Foreskin keratinocyte (primary cell): ENCODE measurements at places on chromosomes 5 and 9. TPM values are rescaled to one million over a fixed set of nuclear protein-coding genes. Genes with fewer than 3 reads are reported as not detected.

The DDX4 gene
- polyA plus RNA-seq: not detected in 2 replicates

The PAEP gene
- not detected in 2 replicates for polyA plus RNA-seq

The CTSV gene
- polyA plus RNA-seq: 29.3 and 43.6 TPM in 2 replicates

The FAXDC2 gene
- 2.2 and 2.4 TPM in 2 replicates for polyA plus RNA-seq

The ANKRD31 gene
- 0.01 and 0.03 TPM in 2 replicates for polyA plus RNA-seq

The IFNA21 gene
- not detected in 2 replicates for polyA plus RNA-seq

The IL4 gene
- not detected in 2 replicates for polyA plus RNA-seq

The C9orf153 gene
- 0.09 and 0.23 TPM in 2 replicates for polyA plus RNA-seq

The SLCO6A1 gene
- not detected in 2 replicates for polyA plus RNA-seq
